Stimulated activated naive CD4-positive, alpha-beta T cell (primary cell): ENCODE measurements at places on chromosomes 4 and X.

GRCh38 chr4:105106426-105106825, 40.2 kb upstream of the TET2 start:
- DNase-seq, result no peak

DNA sequence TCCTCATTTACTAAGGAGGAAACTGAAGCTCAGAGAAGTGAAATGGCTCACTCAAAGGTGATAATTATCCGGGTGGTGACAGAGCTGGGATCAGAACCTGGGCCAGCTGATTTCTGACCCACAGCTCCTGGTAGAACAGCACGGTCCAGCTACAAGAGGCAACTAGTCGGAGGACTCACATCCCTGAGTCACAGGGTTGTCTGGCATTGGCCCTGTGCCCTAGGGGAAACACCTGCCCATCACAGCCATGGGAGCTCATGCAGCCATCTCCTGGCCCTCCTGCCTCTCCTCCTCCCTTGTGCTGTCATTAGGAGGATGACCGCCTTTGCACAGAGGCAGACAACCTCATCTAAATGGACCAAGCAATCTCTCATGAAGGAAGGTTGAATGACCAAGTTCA, 115.2 kb upstream of the TSPAN5 start:
- no peak for DNase-seq

DNA sequence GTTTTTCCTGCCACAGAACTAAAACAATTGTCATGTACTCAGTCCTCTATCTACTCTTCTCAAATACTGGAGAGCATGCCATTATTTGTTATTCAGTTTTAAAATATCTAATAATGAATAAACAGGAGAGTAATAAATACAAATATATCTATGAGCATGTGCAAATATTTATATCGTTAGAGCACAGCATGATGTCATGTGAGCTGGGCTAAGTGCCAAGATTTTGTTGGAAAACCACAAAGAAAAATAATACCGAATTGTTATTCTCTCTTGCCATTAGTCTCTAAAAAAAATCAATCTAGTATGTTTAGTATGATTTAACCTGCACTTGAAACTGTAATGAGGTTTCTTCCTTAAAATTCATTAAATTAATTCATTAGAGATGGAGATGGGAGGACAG, 97.3 kb downstream of the DDX60 start:
- DNase-seq, result no peak

DNA sequence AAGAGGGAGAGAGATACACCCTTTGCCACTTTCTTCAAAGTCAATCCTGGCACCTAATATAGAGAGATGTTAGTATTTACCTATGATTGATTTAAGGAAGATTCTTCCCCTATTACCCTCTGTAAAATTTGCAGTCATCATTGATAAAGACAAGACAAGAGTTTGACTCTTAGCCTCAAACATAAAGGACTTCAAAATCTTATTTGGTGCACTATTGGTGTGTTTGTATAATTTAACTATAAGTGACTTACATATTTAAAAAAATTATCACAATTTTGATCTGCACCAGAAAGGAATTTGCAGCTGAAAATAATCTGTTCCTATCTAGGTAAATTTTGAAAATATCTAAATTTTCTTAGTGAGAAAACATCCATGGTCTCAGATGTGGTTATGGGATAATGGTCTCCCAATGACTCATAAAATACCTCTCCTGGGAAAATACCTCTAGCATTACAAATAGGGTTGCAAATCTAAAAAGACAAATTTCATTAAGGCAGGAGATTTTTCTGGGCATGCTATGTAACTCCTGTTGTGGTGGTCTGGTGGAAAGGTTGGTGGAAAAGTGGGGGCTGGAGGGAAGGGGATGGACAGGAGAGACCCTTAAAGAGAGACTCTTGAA, 173.6 kb upstream of the MED14 start:
- DNase-seq, result no peak

DNA sequence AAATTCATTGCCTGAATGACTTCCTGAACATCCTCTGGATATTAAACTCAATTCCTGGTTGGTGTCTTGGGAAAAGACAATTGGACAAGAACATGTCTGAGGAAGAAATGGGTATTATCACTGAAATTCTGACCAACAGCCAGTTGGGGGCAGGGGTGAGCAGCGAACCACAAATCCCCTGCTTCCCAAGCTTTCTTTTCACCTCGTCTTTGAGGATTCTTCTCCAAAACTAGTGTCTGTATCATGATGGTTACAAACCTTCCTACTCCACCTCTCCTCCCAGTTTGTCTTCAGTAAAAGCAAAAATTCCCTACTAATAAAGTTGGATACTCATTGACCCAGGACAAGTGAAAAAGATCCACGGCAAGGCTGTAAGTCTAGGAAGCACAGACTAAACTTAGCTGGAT, 48.3 kb upstream of the WDR1 start:
- no peak for DNase-seq

- no peak for DNase-seq
Measured at GRCh38 chrX:150355913-150356312, 7.2 kb upstream of the MAMLD1 start.

DNA sequence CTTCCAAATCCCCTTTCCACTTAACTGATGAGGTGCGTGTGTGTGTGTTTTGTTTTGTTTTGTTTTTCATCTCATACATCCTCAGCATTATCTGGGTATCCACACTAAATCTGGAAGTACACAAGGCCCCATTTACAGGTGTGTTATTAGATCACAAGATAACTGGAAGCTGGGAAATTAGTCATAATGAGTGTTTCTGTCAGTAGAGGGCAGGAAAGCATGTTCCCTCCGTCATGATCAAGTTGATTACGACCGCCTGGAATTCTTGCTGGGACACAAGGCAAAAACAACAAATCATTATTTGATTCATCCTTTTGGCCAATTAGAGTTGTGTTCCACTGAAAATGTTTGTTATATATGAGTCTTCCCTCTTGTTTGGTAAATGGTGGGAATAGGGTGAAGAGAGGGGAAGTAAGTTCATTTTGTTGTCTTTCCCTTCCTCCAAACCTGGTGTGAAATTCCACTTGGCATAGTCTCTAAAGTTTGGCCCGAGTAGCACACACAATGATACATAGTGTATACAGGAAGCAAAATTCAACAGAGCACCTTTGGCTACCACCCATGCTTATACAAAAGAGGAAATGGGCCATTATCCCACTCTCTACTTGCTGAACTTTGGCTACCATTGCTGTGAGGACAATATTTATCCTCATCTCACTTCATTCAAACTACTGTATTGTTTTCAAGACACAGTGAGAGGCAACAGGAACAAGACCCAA, 33.3 kb upstream of the TLL1 start:
- no peak for DNase-seq

DNA sequence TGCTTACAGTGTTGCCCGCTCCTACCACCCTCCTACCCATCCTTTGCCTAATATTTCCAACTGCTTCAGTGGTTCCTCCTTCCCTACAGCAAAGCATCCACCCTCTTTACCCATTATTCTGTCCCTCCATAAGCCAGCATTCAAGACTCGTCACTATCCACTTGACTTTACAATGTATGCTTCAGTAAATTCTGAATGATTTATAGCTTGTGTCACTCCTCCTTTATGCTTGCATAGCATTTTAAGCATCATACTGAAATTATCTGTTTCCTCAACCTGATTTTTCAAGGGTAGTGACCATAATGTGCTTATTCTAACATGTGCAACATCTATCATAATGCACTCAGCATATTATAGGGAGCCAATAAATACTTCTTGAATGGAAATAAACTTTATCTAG, 365.5 kb downstream of the RAB28 start:
- no peak for DNase-seq
